ENCODE measurements at places on chromosomes 13 and 19.

DNA sequence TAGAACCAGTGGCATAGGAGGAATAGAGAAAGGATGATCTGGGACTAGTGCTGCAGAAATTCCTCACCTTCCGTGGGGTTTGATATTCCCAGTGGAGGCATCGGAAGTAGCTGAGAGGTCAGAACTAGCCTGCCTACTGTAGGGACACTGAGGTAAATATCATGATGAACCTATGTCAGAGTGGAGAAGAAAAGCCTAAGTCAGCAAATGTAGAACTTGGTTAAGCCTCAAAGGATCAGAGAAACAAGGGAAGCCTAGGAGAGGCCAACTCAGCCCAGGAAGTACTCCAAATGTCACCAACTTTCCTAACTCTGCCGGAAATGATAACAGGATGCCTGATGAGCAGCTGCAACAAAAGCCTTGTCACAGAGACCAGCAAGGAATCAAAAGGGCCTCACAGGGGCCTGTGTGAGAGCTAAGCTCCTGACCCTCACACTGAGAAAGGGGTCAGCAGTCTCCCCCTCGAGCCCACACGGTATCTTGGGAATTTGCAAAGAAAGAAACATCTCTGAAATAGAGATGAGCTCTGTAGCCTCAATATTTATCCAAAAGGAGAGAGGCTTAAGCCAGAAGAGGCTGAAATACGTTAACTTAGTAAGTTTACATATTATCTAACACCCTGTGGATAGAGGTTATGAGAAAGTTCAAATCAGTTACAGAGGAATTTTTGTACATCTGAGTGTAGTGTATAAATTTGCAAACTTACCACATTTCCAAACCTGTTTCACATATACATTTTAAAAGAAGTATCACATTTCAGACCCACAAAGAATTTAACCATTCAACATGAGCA, 1064.3 kb downstream of the DIAPH3 start:
- DNase-seq: peak; percentile 31

DNA sequence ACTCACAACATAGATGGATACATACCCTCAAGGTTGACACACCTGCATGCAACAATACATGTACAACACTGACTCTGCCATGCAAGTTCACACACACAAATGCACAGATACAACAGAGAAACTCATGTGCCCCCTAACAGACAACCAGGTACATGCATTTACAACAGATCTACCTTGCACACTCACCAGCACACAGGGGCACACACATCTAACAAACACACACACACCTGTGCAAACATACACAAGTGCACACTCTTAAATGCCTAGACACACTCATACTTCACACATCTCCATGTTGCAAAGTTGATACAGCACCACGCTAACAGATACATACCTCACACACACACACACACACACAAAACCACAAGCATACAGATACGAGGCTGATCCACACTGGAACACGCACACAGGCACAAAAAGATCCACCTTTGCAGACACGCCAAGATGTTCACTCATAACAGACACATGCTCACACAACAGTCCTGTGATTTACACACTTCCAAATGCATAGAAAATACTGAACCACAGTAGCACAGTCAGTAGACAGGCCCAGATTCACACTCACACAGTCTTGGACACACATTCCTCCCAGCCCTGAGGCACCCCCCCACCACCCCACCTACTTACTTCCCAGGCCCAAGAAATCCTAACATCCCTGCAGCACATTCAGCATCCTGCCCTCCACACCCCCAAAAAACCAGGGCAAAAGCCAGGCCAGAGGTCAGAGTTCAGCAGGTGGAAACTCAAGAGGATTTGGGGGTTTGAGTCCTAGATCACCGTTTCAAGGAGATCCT, 1.4 kb downstream of the LRFN1 start:
- DNase-seq: no peak

DNA sequence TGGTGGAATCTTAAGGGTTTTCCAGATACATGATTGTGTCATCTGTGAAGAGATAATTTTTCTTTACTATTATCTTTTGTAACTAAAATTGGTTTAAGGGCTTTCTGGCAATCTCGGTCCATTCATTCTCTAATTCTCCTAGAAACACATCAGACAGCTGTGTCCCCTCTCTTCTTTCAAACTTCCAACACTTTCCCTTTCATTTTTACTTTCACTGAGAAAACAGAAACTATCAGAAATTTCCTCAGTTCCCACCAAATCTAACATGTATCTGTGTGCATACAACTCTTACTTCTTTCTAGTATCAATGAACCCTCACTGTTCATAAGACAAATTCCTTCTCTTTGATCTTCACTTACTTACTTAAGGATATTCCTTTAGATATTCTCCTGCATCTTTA, 40.2 kb downstream of the KCNRG start:
- DNase-seq: no peak

- DNase-seq: peak; percentile 61
Measured at GRCh38 chr19:46442808-46443450, 14.2 kb upstream of the PNMA8C start.

- no peak for DNase-seq
Measured at GRCh38 chr19:16649734-16650133, 10.2 kb downstream of the SMIM7 start.

- DNase-seq: no peak
Measured at GRCh38 chr13:50932091-50932490, 22.5 kb downstream of the RNASEH2B start.

DNA sequence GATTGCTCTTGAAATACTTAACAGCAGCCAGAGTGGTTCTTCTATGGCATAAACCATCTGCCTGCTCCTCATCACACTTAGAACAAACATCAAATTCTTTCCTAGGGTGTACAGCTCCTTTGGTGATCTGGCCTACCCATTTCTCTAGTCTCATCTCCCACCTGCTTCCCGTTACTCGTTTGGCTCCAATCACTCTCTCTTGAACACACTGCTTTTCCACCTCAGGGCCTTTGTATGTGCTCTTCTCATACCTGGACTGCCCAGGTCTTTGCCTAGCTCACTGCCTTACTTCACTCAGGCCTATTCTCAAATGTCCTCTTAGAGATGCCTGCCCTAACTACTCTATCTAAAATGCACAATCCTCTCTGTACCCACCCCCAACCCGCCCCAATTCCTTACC, 100.5 kb downstream of the KCNRG start:
- DNase-seq: no peak

DNA sequence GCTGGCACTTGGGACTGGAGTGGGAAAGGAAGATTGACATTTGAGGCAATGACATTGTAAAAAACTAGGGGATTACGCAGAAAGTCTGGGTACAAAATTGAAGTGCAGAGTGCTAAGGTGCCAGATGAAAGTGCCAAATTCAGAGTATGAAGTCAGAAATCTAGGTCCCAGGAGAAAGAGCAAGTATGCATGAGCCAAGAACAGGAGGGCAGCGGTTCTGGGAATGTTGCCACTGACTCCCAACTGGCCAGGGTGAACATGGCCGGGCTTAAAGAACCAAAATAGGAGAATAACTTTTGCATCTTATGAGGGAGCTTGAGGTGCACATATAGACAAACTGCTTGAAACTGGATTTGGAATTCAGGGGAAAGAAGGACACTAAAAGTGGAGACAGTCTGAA, 495.8 kb upstream of the KLF12 start:
- no peak for DNase-seq

DNA sequence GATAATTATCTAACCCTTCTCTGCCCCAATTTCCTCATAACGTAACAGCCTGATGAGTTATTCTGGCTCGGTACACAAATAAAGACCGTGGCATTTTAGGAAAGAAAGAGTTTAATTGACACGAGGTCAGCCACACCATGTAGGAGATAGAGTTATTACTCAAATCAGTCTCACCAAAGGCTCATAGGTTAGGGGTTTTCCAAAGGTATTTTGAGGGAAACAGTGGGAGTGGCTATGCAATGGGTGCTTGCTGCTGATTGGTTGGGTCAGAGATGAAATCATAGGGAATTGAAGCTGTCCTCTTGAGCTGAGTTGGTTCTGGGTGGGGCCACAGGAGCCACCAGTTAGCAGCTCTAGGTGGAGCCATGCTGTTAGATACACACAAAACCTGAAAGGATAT, 137.5 kb downstream of the FREM2 start:
- DNase-seq: no peak

- DNase-seq: no peak
Measured at GRCh38 chr19:51566489-51567100, 4.5 kb upstream of the ZNF175 start.

DNA sequence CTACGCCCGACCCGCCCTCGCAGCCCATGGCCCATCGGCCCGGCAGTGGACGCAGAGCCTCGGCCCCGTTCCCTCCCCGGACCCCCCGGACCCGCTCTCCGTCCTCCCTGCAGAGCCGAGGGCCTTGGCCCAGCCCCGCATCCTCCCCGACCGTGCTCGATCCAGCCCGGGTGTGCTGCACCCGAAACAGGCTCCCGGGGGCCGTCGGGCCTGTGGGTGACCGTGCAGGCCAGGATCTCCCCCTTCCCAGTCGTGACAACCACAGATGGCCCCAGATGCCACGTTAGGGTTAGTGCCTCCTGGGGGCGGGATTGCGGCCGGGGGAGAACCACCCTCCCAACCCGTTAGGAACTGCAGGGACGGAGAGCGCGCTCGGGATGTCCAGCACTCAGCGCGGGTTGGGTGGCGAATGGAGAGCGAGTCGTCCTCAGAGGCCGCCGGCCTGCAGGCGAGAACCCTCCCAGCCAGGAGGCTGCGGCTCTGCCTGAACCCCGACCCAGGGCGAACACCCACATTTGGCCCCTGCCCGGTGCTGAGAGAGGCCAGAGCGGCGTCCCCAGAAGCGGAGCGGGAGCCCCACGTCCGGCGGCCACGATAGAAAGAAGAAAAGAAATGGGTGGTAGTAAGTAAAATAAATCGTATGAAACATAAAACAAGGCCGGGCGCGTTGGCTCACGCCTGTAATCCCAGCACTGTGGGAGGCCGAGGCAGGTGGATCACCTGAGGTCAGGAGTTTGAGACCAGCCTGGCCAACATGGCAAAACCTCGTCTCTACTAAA, 6.7 kb upstream of the MADCAM1 start:
- no peak for DNase-seq

- no peak for DNase-seq
Measured at GRCh38 chr13:70183041-70183440, 74.8 kb upstream of the KLHL1 start.

DNA sequence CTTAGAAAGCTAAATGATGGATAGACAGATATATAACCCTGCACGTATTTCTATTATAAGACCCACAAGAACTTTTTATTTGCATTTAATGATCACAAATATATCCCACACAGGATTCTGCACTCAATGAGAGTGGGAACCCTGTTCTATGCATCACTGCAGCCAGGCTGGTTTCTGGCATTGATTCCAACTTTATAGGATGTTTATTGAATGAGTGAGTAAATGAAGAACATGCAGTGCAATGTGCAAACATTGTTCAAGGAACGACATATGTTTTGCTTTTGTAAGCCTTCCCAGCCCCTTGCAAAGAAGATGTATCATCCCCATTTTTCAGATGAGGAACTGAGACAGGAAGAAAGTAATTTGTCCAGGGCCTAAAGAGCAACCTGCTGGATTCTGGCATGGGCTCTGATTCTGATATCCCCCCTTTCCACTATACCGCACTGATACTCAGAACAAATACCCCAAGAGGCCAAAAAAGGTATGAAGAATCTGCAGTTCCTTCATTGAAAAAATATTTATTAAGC, 246.3 kb downstream of the LACC1 start:
- DNase-seq: no peak

DNA sequence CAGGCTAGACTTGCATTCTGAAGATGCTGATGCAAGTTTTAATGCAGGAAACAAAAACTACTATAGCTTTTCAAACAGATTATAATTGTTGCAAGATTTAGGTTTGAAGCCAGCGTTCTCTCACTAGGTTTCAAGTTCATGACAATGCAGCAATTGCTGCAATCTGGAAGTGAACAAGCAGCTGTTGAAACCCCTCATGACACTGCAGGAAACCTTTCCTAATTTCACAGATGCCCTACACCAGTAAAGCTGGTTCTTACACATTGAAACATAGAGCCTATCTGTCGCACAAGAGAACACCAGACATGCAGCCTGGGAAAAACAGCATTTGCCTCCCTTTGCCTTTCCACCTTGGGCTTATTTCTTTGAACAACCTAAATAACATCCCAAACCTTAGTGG, 1737.2 kb upstream of the MIR17HG start:
- no peak for DNase-seq

DNA sequence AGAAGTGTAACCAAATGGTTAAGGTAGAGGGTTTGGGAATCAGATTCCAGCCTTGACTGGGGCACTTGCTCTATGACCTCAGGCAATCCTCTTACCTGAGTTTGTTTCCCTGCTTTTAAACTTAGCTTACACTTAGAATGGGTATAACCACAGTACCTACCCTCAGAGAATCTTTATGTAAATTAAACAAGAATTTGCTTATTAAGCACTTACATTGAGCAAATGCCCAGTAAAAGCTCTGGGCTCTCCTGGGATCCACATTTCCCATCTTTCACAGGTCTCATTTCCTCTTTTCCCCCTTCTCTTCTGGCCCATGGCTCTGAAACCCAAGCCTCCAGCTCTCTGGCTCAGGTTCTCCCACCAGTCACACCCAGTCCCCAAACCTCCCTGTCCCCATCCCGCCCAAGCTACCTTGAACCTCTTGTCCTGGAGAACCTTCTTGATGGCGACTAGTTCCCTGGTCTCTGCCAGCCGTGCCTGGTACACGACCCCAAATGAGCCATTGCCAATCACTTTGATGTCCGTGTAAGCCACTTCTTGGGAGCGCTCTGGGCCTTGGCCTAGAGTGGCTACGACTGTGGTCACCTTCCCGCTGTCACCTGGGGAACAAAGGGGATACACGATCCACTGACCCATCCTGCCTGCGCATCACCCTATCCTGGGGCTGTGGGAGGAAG, 2.7 kb downstream of the GSK3A start:
- no peak for DNase-seq

DNA sequence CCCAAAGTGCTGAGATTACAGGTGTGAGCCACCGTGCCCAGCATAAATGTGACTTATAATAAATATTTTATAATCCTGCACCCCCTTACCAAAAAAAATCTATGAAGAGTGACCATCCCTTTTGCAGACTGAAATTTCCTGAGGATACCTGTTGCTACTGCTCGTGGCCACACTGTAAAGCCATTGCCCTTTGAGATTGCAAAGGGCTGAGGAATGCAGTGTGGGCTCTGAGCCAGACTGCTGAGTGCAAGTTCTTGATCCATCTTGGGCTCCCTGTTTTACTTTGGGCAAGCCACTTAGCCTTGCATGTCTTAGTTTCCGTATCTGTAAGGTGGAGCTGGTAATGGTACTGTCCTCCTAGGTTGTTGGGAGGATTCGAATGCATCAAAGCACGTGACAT, 23.4 kb downstream of the SIPA1L3 start:
- no peak for DNase-seq

GRCh38 chr13:23867027-23867491, 22.1 kb downstream of the MIPEP start:
- DNase-seq: no peak

DNA sequence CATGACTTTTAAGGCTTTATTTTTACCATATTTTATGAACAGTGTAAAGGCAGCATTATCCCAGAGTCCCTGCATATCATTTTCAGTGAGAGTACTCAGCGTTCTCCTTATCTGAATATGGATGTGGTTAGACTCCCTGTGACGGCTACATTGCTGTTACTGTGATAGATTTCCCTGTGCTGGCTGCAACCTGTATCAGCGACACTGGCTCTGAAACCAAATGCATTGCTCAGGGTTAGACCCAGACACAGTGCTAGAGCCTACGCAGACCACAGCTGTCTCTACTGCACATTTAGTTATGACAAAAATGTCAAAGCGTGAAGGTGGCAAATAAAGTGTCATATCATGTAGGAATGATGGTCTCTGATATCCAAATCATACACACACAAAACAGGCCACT, 138.0 kb downstream of the ENOX1 start:
- DNase-seq: no peak
